ENCODE measurements at places on chromosomes 3 and 15.

DNA sequence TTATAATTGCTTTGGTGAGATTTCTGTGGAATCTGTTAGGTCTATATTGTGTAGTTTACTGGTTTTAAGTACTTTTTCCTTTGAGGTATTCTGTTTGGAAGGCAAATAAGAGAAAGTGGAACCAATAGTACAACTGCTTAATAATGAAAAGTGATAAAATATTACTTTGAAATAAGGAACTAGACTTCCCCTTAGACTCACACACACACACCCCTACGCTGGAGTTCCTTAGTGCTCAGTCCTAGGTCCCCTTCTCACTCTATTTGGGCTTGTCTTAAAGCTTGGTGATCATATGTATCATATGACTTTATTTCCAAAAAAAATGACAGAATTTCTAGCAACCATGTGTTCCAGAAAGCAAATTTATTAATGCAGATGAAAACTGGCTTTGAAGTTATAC is 494.0 kb upstream of the TGFBR2 start:
- no peak for DNase-seq

DNA sequence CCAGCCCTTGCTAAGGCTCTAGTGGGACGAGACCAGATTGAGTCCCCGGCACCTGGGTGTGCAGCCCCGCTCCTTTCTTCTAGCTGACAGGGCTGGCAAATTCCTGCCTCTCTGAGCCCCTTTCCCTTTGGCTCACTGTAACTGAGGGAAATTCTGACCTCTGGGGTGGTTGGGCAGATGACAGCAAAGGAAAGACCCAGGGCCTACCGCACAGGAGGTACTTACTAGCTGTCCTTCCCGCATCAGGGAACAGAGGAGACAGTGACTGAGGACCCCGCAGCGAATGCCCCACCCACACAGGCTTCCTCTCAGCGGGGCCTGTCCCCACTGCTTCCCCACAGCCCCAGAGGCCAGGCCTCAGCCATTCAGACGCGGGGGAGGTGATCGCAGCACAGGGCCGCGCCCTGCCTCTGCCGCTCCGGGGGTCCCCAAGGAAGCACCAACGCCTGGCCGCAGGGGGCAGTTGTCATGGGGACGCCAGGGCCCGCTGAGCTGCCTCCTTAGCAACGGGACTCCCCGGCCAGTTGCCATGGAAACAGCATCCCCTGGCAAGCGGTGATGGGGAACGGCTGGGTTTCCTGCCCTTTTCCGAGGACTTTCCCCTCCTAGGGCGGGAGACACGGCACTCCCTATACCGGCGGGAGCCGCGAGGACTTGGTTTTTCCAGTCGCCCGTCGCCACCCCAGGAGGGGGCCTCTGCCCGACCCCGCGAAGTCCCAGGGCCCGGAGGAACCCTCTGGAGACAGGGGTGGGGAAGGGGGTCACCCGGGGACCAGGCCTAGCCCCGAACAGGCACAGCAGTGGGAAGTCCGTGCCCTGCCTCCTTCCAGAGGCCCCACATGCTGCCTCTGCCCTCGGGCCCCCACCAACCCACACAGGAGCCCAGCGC is 50.1 kb downstream of the HCN4 start:
- no peak for DNase-seq

DNA sequence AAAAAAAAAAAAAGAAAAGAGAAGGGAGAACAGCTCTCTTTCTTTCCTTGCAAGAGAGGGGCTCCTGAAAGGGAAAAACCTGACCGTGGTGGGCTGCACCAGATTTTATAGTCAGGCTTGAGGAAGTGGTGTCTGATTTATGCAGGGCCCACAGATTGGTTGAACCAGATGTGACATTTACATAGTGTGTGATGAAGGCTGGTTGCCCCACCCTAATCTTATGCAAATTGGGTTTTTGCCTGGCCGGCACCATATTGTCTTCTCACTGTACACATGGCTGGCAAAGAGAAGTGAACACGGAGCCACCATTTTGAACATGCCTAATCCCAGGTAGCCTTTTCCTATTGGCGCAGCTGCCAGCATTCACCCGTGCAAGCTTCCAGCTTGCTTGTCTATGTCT is 154.4 kb downstream of the OXSM start:
- DNase-seq: no peak

DNA sequence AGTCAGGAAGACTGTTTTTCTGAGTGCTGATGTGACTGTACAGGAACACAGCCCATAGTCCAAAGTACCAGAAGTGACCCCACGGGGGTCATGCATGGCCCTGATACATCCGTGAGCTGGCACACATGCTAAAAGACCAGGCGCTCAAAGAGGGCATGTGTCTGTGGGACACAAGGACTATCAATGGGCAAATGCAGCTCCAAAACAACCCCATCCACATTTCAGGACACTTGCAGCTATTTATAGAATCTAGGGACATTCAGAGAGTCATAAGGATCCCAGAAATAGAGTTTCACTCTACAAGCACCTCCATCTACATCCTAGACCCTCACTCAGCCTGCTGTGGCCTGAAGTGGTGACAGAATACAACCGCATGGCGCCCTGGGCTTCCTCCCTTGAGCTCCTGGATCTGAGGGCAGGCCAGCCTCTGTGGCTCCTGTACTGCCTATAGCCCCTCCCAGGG is 17.0 kb downstream of the SLC25A20 start:
- no peak for DNase-seq

DNA sequence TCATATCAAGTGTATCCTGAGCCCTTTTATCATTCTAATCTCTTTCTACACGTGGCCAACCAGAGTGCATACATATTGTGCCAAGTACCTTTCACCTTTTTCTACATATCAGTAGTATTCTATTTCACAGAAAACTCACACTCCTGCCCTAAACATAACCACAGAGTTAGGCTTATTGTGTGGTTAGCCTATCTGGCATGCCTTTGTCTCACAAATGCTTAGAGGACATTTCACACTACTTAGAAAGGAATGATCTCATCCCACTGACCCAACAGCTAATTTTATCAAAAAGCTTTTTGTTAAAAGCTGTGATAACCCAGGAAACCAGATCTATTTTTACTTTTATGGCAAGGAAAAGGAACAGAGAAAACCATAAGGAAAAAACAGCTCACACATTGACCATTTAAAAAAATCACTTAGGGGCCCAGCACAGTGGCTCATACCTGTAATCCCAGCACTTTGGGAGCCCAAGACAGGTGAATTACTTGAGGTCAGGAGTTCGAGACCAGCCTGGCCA is 17.8 kb upstream of the MAP4 start:
- peak; percentile 84 for DNase-seq
